ENCODE measurements at places on chromosomes 12 and 14. TPM values are rescaled to one million over a fixed set of nuclear protein-coding genes. Genes with fewer than 3 reads are reported as not detected.

The ENDOU gene
- 0.27 TPM for total RNA-seq

The SYCP3 gene
- 0.27 TPM for total RNA-seq

The FOXG1 gene
- total RNA-seq, result not detected

The CD163 gene
- 0.27 TPM for total RNA-seq

The TAS2R20 gene
- total RNA-seq, result 2.4 TPM

The KRT85 gene
- total RNA-seq, result not detected

The CBLN3 gene
- total RNA-seq, result 0.54 TPM

- no peak for DNase-seq
Observed at GRCh38 chr12:22535478-22535877, 8.9 kb downstream of the C2CD5 start.

DNA sequence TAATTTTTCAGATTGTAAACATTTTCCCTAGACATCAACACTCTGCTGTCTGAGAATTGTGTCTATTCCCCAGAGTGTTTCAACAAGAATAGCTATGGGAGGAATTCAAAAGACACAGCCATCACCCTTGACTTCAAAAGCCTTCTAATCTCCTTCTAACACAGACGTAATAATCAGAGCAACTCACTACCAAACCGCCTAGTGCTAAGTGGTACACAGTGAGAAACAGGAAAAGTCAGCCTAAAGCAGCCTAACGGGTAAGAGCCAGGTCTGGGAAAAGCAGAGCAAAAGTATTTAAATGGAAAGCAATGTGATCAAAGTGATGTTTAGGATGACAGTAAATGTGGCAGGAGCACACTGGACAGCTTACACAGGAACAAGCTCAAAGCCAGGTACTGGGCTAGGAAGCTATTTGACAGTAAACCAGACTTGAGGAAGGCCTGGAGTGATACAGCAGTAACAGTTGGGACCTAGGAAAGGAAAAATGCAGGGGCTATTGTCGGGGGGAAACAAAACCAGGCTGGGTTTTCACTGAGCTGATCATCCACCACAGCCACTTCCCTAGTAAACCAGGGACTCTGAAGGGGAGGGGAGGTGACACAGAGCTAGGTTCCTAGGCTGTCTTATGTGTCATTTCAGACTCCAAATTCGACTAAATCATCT lies 29.4 kb downstream of the CORO1C start:
- no peak for DNase-seq

GRCh38 chr12:130224613-130225012 lies 62.3 kb downstream of the FZD10 start:
- no peak for DNase-seq

- DNase-seq, result no peak
Observed at GRCh38 chr12:108850854-108851573, 6.4 kb downstream of the SSH1 start.

- no peak for DNase-seq
Observed at GRCh38 chr12:4135919-4136605, 137.5 kb upstream of the CCND2 start.

- DNase-seq, result no peak
Observed at GRCh38 chr12:116693286-116694227, 44.3 kb downstream of the SPRING1 start.

- no peak for DNase-seq
Observed at GRCh38 chr12:64304571-64304970, 82.5 kb upstream of the KICS2 start.

GRCh38 chr12:46354111-46354801 lies 18.3 kb downstream of the SLC38A2 start:
- DNase-seq, result no peak

Data from hematopoietic multipotent progenitor cell (in vitro differentiated cells).